Hematopoietic multipotent progenitor cell treated with erythropoietin and hydrocortisone succinate and interleukin-3 and kit ligand, for 15 days (in vitro differentiated cells): ENCODE measurements at places on chromosomes 3 and 15.

DNA sequence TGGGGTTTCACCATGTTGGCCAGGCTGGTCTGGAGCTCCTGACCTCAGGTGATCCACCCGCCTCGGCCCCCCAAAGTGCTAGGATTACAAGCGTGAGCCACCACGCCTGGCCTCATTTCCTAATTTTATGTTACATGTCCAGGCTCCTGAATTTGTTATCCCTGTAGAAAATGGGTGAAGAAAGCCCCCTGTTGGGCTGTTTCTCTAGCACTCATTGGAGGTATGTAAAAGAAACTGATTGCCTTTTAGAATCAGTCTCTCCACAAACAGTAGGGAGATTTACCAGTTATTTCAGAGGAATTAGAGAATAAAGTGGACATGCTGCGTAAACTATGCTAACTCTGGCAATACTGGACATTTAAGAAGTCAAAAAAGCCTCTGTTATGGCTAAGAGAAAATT is 364.1 kb upstream of the TBL1XR1 start:
- no peak for DNase-seq

DNA sequence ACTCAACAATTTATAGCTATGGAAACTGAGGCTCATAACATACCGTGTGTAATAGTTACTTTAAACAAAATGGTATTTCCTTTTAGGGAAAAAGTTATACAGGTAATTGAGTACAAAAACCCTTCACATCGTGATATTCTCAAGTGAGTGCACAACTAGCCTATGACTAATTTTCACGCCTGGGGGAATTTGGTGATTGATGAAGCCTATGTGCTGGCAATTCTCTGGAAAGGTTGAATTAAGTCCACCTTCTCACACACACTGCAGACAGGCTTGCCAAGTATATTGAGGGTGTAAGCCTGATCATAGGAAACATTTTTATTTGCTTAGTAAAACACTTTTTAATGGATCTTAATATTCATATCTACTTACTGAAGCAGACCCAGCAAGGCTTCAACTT is 41.3 kb upstream of the ROBO2 start:
- DNase-seq = no peak

DNA sequence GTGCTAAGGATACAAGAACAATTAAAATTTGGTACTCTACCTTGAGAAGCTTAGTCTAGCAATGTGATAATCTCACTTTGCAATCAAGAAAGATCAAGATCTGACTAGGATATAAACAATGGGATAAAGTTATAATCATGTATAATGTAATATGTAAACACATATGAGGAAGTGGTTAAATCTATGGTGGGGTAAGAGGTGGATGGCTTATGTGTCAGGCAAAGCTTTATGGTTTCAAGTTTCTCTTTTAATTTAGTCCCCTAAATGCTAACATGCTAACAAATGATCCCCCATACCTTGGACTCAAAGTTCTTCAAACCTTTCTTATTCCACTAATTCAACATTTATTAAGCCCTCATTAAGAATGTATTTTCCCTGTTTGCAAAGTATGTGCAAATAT is 2.5 kb downstream of the RSL24D1 start:
- DNase-seq = no peak

DNA sequence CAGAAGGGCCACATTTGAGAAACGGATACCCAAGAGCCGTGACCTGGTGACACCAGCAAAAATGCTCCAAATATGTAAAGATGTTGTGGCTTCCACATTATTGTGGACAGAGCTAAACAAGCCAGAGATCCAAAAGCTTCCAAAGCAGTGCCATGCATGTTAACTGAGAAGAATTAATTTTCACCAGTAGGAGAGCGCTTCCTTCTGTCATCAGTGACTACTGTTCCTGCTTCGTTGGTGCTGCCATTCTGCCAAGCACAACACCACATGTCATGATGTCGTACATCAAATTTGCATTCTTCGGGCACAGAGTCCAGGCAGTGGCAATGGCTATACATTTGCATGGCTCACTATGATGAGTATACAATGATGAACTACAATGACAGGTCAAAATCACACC is 19.1 kb upstream of the CHST2 start:
- no peak for DNase-seq

DNA sequence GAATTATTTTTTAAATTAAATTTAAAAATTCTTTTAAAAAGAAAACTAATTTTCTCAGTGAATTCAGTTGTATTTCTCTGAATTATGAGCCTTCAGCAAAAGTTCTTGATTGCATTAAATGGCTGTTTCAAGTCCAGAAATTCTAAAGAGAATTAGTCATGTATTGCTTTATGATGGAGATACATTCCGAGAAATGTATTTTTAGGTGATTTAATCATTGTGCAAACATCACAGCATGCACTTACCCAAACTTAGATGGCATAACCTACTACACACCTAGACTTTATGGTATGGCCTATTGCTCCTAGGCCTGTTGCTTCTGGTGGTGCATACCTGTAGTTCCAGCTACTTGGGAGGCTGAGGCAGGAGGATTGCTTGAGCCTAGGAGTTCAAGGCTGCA is 44.3 kb upstream of the GCNT3 start:
- DNase-seq = no peak

- no peak for DNase-seq
Observed at GRCh38 chr3:81985996-81986723, 224.7 kb upstream of the GBE1 start.

- no peak for DNase-seq
Observed at GRCh38 chr15:64024172-64025050, 21.9 kb downstream of the DAPK2 start.

GRCh38 chr3:11568503-11569155 is 75.1 kb downstream of the VGLL4 start:
- no peak for DNase-seq

- DNase-seq = peak; percentile 17
Observed at GRCh38 chr15:90620379-90621067, 90.8 kb downstream of the CRTC3 start.

- DNase-seq = no peak
Observed at GRCh38 chr3:151798466-151798865, 15.4 kb upstream of the AADAC start.

- peak; percentile 14 for DNase-seq
Observed at GRCh38 chr3:172201870-172202236, 162.5 kb downstream of the FNDC3B start.

DNA sequence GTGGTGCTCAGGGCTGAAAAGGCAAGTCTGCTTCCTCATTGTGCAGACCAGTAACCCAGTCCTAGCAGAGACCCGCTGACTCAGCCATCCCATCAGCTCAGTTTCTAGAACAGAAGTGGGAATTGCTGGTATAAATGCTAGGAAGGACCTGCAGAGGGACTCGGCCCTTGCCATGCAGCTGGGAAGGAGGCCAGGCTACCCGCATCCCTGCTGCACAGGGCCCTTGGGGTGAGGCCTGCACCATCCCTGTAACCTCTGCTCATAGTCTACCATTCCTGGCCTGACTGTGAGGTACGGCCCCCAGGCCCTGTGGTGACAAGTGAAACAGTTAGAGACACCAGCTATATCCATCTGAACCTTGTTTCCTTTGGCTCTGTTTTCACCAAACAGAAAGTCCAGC is 23.5 kb downstream of the RAB6B start:
- no peak for DNase-seq

DNA sequence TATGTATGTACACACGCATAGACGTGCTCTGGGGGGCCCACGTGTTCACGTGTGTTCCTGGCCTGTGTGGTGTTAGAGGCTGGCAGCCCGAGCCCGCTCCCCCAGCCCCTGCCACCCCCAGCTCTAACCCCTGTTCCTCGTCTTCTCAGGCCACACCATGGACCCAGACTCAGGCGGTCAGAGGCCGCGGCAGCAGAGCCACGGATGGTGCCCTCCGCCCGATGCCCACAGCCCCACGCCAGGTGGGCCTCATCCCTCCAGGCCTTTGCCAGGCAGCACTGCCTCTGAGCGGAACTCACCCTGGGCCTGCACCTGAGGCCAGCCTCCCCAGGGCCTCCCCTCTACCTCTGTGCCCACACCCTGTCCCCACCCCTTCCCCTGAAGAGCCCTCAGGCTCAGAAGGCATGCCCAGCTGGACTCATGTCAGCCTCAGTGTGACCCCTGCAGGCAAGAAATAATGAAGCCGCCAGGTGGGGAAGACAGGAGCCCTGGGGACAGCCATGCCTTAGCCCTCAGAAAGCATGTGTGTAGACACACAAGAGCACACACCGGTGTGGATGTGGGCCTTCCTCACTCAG is 16.4 kb upstream of the GNAT1 start:
- DNase-seq = no peak

GRCh38 chr15:98085003-98085639 is 124.6 kb downstream of the ARRDC4 start:
- DNase-seq = peak; percentile 41

DNA sequence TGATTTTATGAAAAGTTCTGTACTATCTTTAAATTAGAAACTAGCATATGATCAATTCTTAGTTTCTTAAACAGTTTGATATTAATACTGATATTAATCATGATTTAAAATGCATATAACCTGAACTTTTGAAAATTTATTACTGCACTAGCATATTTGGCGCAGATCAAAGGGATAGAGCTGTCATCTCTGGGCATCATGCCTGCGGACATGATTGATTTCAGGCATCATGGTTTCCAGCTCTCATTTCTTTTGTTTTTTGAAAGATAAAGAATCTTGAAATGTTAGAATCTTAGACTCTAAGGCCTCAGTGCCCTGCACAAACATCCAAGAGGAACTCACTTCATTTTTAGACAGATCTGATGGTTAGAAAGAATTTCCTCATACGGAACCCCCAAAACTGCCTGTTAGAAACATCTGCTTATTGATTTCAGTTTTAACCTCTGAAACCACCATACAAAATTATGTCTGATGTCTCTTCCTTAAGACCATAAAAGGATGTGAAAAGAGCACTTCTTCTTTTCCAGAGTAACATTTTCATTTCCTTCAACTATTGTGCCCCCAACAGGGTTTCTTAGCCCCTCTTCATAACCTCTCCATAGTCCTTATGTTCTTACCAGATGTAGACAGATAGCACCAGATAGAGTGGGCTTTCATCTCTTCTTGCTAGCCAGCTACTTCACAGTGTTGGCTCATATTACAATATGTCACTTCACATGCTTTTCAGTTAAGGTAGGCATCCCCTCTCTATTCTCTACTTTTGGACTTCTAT is 110.8 kb downstream of the BBX start:
- no peak for DNase-seq

GRCh38 chr3:88812576-88812975 is 294.8 kb upstream of the EPHA3 start:
- DNase-seq = no peak

DNA sequence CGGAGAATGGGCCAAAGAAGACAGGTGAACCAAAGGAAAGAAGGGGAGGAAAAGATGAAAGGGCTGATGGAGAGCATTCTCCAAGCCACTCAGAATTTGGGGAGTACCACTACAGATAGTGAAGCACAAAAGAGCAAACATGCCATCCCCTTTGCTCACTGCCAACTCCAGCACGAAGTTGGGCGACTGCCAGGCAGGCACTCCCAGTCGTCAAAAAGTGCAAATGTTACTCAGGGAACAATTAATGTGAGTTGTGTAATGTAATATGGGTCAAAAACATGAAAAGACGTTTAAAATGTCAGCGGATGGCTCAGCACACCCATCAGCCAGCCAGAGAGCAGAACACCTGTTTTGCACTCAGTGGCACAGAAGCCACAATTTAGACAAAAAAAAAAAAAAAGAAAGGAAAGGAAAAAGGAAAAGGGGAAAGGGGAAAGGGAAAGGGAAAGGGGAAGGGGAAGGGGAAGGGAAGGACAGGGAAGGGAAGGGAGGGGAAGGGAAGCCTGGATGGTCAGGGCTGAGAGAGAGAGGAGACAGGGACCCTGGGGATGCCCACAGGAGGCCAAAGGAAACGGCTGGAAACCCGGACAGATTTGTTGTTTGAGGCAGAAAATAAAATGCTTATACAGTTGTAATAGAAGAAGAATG is 82.7 kb downstream of the COL8A1 start:
- no peak for DNase-seq

DNA sequence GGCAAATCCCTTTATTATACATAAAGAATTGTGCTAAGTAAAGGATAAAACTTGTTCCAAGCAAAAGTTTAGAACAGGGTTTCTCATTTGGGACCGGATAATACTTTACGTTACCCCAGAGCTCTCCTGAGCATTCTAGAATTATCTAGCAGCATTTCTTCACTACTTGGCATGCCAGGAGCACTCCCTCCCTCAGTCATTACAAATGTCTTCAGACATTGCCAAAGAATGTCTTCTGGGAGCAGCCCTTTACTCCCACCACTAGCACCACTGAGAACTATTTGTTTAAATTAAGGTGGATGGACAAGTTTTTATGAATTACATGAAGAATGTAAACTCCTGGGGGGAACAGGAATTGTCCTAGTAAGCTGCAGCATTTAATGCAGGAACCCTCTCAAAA is 516.4 kb downstream of the GBE1 start:
- DNase-seq = no peak

DNA sequence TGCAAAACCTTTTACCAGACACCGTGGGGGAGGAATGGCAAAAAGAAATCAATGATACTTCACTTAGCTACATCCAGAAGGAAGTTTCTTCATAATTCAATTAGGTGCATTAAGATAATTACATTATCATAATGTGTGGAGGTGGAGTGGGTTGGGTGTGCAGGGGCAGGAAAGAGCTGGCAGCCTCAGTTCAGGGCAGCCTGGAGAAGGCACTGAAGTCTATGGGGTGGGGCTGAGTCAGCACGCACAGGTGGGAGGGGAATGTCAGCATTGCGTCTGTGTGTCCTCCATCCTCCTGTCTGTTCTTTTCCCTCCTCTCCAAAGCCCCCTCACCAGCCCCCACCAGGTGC is 278.8 kb downstream of the GABRG3 start:
- DNase-seq = no peak

DNA sequence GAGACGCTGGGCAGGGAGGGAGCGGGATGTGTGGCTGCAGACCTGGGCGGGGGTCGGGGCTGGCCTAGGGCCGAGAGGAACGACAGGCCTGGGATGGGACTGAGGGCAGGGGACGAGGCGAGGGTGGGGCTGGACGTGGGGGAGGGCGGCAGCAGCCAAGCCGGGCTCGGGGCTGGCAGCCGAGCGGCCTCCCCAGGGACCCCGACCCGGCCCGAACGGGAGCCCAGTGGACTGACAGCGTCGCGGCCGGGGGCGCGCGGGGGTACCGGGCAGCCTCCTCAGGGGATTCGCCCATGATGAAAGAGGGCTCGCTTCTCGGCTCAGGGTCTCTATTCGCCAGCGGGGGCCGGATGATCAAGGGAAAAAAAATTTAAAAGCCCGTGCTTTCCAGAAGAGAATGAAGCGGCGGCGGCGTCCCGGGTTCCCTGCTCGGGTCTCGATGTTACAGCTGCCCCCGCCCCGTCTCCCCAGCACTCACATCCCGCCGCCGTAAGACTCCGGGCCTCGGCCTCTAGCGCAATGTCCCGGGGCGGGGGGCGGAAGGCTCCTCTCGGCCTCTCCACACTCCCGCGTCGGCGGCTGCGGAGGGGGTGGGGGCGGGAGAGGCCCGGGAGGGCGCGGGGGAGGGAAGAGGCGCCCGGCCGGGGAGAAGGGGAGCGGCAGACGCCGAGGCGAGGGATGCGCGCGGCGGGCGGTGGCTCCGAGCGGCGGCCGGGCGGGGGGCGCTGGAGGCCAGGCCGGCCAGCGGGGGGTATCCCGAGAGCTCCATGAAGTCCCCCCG is 4.3 kb downstream of the PTH1R start:
- DNase-seq = no peak
